H1 (cell line): ENCODE measurements at places on chromosomes 7 and 10.
A peak's percentile ranks its signal among the peaks of the same experiment; 100 is the strongest.

DNA sequence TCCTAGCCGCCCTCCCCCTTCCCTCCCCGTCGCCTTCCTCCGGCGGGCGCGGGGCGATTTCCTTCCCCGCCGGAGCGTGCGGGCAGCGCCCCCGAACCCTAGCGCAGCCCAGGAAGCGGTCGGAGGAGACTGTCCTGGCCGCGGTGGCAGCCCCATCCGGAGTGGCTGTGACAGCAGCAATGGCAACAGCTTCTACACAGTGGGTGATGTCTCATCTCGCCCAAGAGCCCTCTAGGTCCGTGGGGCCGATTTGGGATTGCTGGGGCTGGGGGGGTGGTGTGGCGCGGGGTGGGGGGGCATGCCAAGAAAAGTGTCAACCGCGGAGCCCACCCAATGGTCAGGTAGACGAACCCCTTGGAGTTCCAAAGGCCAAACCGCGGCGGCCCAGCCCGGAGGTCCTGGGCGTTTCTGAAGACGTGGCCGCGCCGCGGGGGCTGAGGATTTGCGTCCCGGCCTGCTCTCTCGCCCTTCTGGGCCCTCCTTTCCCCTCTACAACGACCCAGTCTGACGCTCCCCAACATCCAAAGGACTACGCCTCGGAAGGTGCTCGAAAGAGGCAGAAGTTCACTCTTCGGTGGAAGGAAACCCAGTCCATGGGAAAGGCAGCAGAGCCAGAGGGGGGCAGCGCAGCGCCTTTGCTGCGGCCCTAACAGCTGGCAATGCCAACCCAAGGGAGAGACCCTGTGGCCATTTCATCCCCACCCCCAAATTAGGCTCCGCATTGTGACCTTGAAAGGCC is 603 bp upstream of the TWIST1 start:
- no peak for DNase-seq
- H3K27me3 ChIP-seq: peaks cover 86% of the 10 kb centered on the region
- H3K4me3 ChIP-seq: peak overlapping the region; percentile 44
- H3K4me1 ChIP-seq: peaks cover 14% of the 10 kb centered on the region
- no peaks in the 10 kb centered on the region for H3K36me3 ChIP-seq

GRCh38 chr7:140618306-140618705 is 22.3 kb downstream of the DENND2A start:
- no peak overlapping the region for H3K27ac ChIP-seq
- no peak overlapping the region for H3K4me3 ChIP-seq
- H3K4me1 ChIP-seq: no peaks in the 10 kb centered on the region
- no peak for DNase-seq

GRCh38 chr10:91745090-91745831 is 53.0 kb upstream of the TNKS2 start:
- H3K4me1 ChIP-seq: 0 out of 2 replicates have a peak, but pooled peaks cover 3% of the 10 kb centered on the region
- no peak overlapping the region for H3K27ac ChIP-seq
- no peaks in the 10 kb centered on the region for H3K36me3 ChIP-seq
- H3K4me3 ChIP-seq: peak overlapping the region; percentile 19; the same call in 1 of the 2 replicates
- no peaks in the 10 kb centered on the region for H3K27me3 ChIP-seq

DNA sequence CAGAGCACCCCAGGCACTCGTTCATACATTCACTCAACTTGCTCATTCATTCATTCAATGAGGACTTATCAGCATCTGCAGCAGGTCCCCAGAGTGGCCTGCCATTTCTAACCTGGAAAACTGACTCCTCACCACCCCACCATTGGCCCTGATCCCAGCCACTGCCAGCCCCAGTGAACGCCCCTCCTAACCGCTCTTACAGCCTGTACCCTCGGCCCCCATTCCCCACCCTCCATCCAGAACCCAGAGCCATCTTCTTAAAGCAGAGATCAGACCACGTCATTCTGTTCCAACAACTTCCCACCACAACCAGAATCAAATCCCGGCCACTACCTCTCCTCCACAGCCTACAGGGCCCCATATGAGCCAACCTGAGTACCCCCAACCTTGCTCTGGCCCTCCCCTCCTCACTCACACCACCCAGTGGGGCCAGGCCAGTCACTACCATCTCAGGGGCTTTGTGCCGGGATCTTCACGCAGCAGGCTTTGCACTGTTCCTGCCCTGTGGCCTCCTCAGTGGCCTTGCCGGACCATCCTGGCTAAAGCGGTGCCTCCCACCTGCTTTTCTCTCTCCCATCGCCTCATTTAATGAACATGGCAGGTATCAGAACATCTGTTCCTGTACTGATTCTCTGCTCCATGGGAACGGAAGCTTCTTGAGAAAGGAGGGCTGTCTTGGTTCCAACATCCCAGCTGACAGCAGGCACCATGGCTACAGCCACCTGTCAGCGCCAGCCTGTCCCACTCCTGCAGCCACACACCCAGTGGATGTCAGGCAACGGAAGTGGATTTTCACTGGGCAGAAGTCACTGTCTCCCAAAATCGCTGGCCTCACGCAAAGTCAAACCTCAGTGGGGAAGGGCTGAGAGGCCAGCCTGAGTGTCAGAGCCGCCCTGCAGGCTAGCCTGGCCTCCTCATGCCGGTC is 45.4 kb downstream of the FAM53B start:
- DNase-seq: no peak
- H3K27me3 ChIP-seq: no peaks in the 10 kb centered on the region
- no peaks in the 10 kb centered on the region for H3K36me3 ChIP-seq
- H3K4me3 ChIP-seq: no peak overlapping the region

DNA sequence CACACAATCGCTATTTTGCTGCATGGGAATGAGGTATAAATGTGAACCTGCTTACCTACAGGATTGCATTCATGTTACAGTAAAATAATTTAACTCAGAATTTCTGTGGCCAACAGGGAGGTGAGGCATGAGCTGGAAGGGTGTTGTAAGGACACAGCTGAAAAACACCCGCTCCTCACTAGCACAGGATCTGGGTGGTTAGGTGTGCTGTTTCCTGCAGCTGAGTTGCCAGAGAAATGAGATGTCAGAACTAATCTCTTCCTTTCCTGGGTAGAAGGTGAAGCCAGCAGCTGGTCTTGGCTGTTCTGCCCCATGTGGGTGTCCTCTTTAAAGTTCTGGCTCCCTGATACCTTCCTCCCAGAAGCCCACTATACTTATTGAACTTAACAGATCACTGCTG is 39.0 kb upstream of the ZNF438 start:
- no peaks in the 10 kb centered on the region for H3K27me3 ChIP-seq
- H3K4me3 ChIP-seq: no peak overlapping the region
- no peak for DNase-seq
- H3K4me1 ChIP-seq: 0 out of 2 replicates have a peak, but pooled peaks cover 2% of the 10 kb centered on the region

DNA sequence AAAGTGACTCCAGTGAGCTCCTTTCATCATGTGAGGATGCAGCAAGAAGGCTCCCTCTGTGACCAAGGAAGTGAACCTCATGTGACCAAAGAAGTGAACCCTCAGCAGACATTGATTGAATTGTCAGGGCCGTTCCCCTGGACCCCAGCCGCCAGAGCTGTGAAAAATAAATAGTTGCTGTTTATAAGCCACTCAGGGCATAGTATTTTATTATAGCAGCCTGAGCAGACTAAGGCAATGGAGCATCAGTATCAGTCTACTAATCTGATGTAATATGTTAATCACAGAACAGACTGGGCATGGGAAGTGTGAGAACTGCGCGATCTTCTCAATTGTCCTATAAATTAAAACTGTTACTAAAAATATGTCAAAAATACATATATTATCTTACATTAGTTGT is 384.5 kb upstream of the PRKCQ start:
- no peaks in the 10 kb centered on the region for H3K36me3 ChIP-seq
- no peak for DNase-seq
- H3K27ac ChIP-seq: no peak overlapping the region
- H3K4me3 ChIP-seq: no peak overlapping the region
- H3K4me1 ChIP-seq: no peaks in the 10 kb centered on the region
- H3K27me3 ChIP-seq: no peaks in the 10 kb centered on the region

GRCh38 chr7:90407484-90407821 is 4.2 kb downstream of the CLDN12 start:
- no peaks in the 10 kb centered on the region for H3K27me3 ChIP-seq
- H3K4me3 ChIP-seq: no peak overlapping the region
- no peak overlapping the region for H3K27ac ChIP-seq
- no peaks in the 10 kb centered on the region for H3K4me1 ChIP-seq

DNA sequence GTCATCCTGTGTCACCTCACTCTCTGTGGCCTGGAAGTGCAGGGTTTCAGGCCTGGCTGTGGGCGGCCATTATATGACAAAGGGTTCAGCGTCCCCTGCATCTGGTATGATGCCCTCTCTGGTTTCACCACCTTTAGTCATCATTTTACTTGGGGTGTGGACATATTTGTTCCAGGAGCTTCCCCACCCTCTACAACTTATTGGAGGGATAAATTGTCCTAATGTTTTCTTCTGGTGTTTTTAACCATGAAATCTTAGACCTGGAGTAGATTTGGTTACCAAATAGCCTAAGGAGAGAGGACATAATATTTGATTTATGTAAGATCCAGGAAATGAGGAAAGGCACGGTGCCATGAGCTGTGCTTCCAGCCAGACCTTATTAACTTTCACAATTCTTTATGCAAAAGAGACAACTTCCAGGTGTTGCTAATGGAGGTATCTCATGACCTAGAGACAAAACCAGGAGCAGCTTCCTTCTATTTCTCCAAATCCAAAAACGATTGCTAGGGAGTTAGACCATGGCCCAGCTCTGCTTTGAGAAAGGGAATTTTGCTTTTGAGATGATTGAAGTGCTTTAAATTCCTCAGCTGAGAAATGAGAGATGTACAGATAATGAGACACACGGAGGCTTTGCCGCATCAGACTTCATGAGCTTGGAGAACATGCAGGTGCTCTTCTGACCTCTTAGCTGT is 20.9 kb downstream of the WBP1L start:
- no peaks in the 10 kb centered on the region for H3K36me3 ChIP-seq
- H3K4me1 ChIP-seq: no peaks in the 10 kb centered on the region
- no peak overlapping the region for H3K4me3 ChIP-seq
- no peak for DNase-seq
- H3K27ac ChIP-seq: no peak overlapping the region

GRCh38 chr7:20152511-20152910 is 64.7 kb downstream of the MACC1 start:
- no peak overlapping the region for H3K4me3 ChIP-seq
- H3K27me3 ChIP-seq: no peaks in the 10 kb centered on the region
- H3K4me1 ChIP-seq: no peaks in the 10 kb centered on the region
- no peak for DNase-seq

DNA sequence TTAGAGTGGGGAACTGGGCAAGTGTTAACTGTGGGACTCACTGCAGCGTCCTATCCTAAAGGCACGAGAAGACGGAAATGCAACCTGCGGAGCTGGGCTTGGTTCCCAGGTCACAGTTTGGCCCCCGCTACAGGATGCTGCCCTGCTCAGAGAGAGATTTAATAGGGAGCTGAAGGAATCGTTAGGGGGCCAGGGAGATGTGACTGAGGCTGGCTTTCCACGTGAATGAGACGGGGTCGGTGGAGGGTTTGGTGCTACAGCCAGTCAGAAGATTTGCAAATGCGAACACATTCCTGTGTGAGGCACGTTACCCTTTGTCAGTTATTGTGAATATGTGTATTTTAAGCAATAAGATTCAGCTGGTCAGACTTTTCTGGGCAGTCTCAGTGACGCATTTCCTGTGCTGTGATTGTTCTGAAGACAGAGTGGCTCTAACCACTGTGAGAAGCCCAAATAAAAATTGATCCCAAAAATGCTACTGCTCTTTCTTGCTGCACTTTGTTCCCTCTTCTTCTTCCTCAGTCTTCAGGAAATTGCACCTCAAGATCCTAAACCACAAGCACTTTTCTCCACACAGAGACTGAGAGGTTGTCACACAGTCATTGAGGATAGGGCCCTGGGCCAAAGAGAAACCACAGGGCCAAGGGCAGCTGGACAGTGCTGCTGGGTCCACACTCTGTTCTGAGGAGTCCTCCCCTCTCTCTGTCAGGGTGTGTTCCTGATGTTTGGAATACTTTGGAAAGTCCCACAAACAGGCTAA is 21.2 kb downstream of the CYP17A1 start:
- H3K4me1 ChIP-seq: no peaks in the 10 kb centered on the region
- DNase-seq: no peak
- H3K4me3 ChIP-seq: no peak overlapping the region
- H3K27ac ChIP-seq: no peak overlapping the region; the same call in 1 of the 2 replicates

GRCh38 chr7:37901236-37901827 is 15.3 kb downstream of the SFRP4 start:
- H3K36me3 ChIP-seq: no peaks in the 10 kb centered on the region
- H3K4me1 ChIP-seq: no peaks in the 10 kb centered on the region
- H3K27me3 ChIP-seq: no peaks in the 10 kb centered on the region
- DNase-seq: no peak
- no peak overlapping the region for H3K27ac ChIP-seq
- no peak overlapping the region for H3K4me3 ChIP-seq

DNA sequence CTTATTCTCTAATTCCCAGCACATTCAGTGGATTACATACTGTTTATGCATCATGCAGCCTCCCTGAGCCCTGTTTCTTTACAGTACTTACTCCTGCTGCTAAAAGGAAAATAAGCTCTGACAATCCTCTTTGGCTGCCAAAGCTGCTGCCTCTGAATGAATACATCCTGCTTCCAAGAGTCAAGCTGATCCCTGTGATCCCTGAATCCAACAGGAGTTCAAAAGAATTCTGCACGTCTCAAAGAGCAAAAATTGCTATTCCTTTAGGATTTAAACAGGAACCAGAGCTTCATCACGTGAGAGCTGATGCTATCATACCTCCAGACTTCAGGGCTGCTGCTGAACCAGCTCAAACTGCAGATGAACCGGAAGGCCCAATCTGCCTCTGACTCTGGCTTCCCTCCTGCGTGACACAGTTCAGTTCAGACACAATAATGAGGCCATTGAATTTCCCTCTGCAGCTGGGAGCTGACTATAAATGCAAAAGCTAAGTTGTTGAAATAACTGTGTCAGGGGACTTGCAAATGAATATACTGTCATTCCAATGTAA is 851.0 kb upstream of the PHF14 start:
- H3K27me3 ChIP-seq: no peaks in the 10 kb centered on the region
- no peak overlapping the region for H3K27ac ChIP-seq
- no peak overlapping the region for H3K4me3 ChIP-seq
- peaks cover 7% of the 10 kb centered on the region for H3K4me1 ChIP-seq

DNA sequence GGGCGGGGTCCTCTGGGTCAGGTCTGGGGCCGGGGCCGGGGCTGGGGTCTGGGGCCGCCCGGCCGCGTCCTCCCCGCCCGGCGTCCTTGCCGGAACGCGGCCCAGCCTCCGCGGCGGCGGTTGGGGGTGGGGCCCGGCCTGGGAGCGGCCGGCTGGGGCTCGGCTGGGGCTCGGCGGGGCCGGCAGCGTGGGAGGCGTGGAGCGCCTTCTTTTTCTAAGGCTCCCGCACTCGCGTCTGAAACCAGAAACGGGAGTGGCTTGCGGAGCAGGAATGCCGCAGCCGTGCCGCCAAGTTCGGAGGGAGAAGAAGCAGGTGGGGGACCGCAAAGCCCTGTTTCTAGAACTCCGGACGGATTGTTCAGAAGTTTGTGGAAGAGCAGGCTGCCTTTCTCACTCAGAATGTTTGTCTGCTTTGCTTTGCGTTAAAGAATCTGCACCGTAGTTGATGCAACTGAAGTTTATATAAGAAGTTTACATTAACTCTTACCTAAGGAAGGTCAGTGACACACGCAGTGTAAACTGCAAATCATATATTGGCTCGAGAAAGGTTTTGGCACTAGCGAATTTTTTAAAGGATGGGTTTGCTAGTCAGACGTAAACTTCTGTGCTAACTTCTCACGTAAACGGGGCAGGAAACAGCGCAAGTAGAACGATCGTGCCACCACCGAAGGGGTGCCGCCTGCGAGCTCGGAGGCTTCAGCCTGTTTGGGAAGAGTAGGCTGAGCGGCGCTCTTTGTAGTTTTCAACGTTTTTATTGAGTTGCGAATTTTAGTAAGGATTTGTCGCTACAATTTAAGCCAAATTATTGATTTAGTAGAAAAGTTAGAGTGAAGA is 729 bp downstream of the DNAJB6 start:
- no peak for DNase-seq
- no peaks in the 10 kb centered on the region for H3K27me3 ChIP-seq
- peak overlapping the region; percentile 99 for H3K4me3 ChIP-seq
- no peaks in the 10 kb centered on the region for H3K36me3 ChIP-seq
- H3K27ac ChIP-seq: peak overlapping the region; percentile 62
